ENCODE measurements at places on chromosomes 12 and 14. TPM values are rescaled to one million over a fixed set of nuclear protein-coding genes. Genes with fewer than 3 reads are reported as not detected.

PCED1B gene
- 63.2 TPM for total RNA-seq

DDX51 gene
- 24.4 TPM for total RNA-seq

GLT1D1 gene
- 0.12 TPM for total RNA-seq

LRP1 gene
- 0.85 TPM for total RNA-seq

RPS6KL1 gene
- 2.5 TPM for total RNA-seq

ADAMTS20 gene
- not detected for total RNA-seq

P2RX7 gene
- 14.4 TPM for total RNA-seq

REP15 gene
- not detected for total RNA-seq

LTB4R gene
- total RNA-seq = 32.5 TPM
